ENCODE measurements at places on chromosomes 7 and 10. TPM values are rescaled to one million over a fixed set of nuclear protein-coding genes. Genes with fewer than 3 reads are reported as not detected.

MYL10 gene
- total RNA-seq = not detected

- ATAC-seq = peak; percentile 56
These were observed at the start of gene LZTS2 for GRCh38 chr10:100999742-101000126. Gene LZTS2 (plus strand): TSS chr10:100999808. CDS start chr10:101002539, 2,731 bp downstream.

DNA sequence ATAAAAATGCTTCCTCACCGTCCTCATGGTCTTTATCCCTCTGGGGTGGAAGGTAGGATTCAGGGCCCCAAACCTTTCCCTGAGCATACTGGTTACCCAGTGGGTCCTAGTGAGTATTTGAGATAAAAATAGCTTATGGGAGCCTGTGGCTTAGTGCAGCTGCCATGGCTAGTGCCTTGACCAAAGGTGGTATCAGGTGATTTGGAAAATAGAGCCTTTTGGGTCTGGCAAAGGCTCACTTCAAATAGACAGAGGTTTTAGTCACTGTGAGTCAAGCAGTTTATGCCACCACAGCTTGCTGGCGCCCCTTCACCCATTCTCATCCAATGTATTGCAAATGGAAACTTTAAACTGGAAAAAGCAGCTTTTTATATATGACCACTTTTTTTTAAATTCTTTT lies 30.4 kb downstream of the PLAU start:
- ATAC-seq = no peak

DNA sequence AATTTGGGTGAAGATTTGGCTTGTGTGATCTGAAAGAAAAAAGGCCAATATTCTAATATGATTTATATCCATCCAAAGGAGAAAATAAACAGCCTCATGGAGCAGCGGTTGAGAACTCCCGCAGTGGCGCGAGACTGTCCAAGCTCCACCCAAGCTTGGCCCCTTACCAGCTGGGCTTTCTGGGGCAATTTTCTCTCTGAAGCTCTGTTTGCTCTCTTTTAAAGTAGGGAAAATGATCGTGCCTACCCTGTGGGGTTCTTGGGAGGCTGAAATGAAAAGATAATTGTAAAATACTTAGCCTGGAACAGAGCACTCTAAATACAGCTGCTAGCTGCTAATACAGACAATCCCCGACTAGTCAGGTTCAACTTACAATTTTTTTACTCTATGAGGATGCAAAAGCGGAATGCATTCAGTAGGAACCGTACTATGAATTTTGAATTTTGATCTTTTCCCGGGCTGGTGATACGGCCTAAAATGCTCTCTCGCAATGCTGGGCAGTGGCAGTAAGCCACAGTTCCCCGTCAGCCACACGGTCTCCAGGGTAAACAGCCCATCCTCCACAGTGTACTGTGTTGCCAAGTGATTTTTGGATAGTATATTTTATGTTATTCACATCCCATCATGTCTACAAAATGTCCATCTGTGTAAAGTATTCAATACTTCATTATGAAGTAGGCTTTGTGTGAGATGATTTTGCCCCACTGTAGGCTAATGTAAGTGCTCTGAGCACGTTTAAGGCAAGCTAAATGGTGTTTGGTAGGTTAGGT lies 137.7 kb downstream of the CHN2 start:
- ATAC-seq = no peak

STK32C gene
- 7.1 TPM for total RNA-seq

GRCh38 chr7:106236065-106236464 lies 48.7 kb downstream of the NAMPT start:
- ATAC-seq = no peak

- no peak for ATAC-seq
These were observed 505.6 kb downstream of the GALNT17 start for GRCh38 chr7:71637578-71637977.

GRCh38 chr10:62112963-62113362 lies 155.7 kb downstream of the RTKN2 start:
- ATAC-seq = no peak

C10orf95 gene
- total RNA-seq = 1.6 TPM

POLR2J3 gene
- 13.8 TPM for total RNA-seq

DNA sequence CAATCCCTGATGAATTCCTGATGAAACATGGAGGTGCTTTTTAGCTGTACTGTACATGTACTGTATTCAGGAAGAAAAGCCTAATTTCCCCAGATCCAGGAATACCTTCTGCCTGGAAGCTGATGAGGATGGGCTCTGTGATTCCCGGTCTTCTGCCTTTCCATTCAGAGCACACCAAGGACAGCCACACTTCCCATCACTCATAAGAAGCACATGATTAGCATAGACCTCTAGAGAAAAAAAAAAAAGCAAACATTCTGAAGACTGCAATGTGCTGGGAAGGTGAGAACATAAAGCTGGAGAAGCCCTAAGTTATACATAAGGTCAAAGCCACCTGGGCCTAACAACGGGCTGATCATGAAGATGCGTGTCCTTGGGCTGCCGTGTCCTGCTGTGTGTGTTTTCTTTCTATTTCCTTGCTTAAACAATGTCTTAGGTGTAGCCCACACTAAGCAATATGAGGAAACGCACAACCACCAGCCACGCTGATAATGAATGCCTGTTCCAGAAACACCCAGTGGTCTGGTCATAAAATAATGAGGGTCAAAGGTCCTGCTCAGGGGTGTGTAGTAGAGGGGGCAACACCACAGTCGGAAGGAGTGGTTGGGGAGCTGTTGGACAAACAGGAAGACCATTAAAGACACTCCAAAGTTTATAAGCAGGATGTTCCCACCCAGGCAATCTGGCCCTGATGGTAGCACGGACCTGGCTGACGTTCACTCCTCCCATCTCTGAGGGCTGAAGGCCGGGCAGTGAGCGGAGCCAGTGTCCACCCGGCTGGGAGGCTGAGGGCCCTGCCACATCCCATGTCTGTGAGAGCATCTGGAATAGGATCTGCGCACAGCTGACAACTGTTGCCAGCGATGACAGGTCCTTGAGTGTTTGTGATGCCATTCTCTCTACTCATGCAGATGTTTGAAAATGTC lies 7.9 kb downstream of the PKD1L1 start:
- ATAC-seq = peak; percentile 35

DNA sequence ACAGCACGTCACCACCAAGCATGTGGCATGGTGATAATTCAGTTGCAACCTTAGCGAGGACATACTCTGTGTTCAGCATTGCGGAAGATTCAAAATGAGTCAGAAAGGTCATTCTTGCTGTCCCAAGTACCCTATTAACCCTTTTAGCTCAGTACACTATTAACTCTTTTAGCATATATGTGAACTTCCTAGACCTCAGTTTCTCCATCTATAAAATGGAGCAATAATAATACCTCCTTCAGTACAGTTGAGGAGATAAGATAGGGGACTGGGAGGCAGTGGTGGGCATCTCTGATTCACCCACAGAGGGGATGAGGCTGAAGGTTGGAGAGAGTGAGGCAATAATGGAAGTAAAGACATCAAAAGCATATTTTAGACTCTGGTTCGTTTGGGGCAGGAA lies 67.3 kb downstream of the XRCC2 start:
- no peak for ATAC-seq

DNA sequence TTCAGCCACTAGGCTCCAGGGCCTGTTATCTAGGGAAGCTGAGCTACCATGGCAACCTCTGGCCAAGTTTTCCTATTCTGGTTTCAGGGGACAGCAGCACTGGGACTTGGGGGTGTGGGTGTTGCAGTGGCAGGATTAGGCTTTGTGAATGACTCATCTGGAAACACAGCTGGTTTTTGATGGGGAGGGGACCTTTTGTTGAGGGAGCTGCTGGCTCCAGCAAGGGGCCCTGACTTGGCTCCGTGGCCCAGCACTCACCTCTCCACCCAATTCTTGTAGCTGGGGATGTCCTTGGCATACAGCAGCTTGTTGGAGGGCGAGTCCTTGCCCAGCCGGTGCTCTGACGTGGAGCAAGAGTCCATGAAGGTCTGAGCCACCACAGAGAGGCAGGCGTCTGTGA lies 435.9 kb downstream of the PLXNA4 start:
- no peak for ATAC-seq

PPP1R17 gene
- total RNA-seq = not detected

DNA sequence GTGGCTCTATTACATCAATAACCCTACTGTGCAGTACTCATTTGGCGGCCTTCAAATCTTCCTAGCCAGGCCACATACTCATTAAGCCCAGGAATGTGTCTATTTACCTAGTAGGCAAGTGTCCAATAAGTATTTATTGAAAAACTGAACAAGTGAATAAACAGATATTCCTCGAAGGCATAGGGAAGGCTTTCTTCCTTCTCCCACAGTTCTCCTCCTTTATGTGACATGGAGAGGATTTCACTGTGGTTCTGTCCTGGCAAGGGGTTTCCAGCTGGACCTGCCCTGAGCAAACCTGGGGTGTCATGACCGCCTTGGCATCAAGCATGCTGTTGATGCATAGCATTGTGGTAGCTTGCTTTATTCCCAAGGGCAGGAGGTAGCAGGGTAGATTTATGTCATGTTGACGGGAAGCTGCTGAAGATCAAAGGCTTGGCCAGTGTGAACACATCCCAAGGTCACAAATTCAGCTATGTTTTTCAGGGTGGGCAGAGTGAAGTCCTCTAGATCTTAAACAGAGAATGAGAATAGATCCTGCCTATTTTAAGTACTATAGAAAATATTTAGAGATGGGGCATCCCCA lies 195.1 kb downstream of the INHBA start:
- ATAC-seq = no peak

POLR2J2 gene
- 3.3 TPM for total RNA-seq

GTF2IRD1 gene
- 49.1 TPM for total RNA-seq

DNA sequence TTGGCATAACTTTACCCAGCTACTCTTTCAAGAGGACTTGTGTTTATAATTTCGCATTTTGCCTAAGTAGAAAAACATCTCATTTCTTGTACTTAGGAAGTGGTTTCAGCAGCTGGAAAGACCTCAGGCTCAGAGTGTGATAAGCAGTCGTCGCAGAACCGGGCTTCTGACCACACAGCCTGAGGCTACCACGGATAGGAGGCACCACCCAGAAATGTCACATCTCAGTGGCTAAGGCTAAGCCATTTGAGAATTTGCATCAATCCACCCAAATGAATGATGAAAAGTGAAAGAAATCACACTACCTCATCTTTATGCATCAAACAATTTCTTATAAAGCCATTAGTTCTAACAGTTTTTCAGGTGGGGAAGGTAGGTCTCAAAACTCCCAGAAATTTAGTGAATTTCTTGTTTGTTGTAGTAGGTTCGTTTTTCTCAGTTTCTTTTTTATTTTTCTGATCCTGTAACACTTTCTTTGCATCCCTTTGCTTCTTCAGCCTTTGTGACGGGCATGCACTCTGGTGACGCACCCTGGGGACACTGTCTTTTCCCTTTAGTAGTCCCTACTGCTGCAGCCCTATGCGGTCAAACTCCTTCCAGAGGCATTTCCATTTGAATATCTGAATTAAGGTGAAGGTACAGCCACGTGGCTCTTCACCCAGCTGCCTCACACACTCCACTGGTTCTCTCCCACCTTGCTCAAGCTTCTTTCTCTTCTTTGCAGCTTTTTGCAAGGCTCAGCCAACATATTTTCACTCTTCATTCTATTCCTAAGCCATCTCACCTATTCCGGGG lies 68.5 kb downstream of the MAP3K8 start:
- peak; percentile 63 for ATAC-seq

ERV3-1 gene
- 17.3 TPM for total RNA-seq

GRCh38 chr10:79431428-79431827 lies 14.0 kb downstream of the ZCCHC24 start:
- ATAC-seq = no peak

SYT15 gene
- total RNA-seq = 1.4 TPM

DNA sequence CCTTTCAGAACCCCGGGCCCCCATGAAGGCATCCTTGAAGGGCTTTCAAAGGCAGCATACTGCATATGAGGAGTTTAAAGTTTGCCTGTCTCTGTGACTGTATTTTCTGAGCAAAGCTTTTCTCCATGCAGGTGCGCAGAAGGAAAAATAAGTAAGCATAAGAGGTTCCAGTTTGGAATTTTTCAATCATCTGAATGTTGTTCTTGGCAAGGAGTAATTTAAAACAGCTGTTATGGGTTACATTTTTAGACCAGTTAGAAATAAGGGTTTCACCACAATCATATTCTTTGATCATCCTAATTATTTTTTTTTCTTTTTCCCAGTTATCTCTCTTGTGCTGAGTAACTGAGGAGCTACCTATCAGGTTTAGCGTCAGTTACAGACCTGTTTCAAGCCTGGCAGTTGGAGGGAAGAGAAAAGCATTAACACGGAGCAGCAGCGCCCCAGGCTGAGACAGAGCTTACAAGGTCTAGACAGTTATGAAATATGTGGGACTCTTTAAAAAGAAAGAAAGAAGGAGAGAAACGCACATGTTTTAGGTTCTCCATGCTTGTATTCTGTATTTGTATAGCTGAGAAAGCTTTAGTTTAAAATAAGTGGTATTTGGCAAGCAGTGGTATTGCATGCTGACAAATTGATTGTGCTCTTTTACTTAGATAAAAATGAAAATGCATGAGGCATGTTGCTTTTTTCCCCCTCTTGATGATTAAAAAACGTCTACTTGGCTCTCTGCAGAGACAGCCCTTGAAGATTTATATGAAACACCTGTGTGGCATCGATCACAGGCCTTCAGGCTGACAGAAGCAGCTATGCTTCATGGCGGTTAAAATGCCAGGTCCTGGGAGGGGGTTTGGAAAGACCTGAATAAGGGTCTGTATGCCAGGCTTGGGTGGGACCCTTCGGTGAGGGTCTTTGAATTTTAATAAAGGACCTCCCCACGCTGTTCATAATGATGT lies 157.6 kb downstream of the GRK5 start:
- no peak for ATAC-seq

DNA sequence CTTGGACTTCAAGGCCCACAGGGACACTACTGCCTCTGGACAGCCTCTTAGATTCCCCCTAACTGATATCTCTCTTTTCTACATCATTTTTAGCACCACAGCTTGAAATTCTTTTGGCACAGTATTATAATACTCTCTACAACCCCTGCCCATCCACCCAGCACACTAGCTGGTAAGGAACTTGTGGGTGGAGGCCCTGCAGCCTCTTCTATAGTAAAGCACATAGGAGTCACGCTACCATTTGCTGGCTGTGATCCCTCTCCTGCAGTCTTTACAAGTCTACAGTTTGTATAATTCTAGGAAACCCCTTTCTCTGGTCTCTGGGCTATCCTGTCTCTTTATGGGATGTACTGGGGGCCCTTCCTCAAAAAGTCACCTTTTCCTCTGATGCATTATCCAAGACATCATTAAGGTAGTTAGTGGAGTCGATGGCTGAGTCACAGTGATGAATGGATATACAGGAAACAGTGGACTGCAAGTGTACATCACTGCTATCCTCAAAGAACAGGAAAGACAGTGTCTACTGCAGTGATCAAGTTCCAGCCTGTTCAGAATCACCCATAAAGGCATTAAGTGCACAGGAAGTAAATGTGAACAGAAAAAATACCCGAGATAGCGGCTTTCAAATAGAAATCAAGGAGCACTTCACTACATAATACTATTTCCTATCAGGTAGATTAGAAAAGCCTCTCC lies 54.4 kb downstream of the STK17A start:
- peak; percentile 91 for ATAC-seq
